Left lung (tissue), 14 donors: ENCODE measurements at places on chromosomes 11 and 22. TPM values are rescaled to one million over a fixed set of nuclear protein-coding genes. Genes with fewer than 3 reads are reported as not detected.

- no peak for DNase-seq
Observed at GRCh38 chr11:12754582-12755234, 80.5 kb downstream of the TEAD1 start.

MMP27 gene
- not detected for polyA plus RNA-seq

- DNase-seq, result peak; percentile 77
Observed at GRCh38 chr11:120985718-120986569, 38.0 kb upstream of the TBCEL start.

SPON1 gene
- polyA plus RNA-seq, result 94.1 TPM

GRCh38 chr22:48104766-48105165 is 1342.3 kb downstream of the TBC1D22A start:
- no peak for DNase-seq
